T-helper 17 cell (primary cell): ENCODE measurements at places on chromosomes 3 and 15. TPM values are rescaled to one million over a fixed set of nuclear protein-coding genes. Genes with fewer than 3 reads are reported as not detected.

DNA sequence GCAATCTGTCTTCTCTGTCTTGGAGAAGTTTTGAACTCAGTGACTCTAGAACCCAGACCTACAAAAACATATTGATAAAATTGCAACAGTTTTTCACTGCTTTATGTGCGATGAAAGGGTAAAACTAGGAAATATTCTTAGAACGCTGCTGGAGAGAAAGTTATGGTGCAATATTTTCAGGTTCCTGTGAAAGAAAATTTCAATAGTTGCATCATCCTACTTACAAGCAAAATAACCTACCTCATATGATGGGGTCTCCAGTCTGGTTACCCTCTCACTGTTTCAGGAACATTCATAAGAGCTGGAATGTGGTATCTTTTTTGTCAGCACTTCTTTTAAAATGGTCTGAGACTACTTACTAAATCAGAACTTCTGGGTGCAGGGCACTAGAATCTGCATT, 27.1 kb downstream of the GATM start:
- DNase-seq = no peak

DNA sequence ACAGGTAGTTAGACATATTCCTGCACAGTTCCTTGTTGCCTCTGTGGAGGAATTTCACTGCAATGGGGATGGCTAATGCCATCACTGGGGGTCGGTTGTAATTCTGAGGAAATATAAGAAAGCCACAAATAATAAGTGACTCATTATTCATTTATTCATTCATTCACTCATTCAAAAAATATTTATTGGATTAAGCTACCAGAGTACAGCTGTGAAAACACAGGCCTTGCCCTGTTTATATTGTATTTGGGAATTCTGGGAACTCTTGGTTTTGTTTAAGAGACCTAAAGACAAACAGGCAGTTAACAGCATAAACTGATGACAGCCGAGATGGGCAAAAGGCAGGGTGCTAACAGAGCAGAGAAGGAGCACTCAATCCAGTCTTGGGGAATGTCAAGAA, 23.6 kb downstream of the PTX3 start:
- no peak for DNase-seq

TRNT1 gene
- 45.6 TPM for total RNA-seq

DNA sequence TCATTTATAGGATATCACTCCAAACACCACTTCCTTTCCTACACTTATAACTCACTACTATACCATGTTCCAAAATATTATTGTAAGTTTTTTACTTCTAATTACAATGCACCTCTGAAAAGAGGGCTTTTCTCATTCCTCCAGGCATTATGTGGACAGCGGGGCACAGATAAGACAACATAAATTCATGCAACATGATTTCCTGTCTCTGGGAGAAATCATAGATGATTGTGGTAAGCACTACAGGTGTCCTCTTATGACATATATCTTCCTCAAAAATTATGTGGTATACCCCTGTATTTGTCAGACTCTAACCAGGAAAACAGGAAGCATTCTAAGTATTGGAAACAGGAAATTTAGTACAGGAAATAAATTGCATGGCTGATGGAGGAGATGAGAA, 45.7 kb upstream of the INO80 start:
- DNase-seq = no peak

CLEC3B gene
- total RNA-seq = 0.99 TPM

- no peak for DNase-seq
Measured at GRCh38 chr15:93200081-93200836, 111.2 kb upstream of the RGMA start.

DNA sequence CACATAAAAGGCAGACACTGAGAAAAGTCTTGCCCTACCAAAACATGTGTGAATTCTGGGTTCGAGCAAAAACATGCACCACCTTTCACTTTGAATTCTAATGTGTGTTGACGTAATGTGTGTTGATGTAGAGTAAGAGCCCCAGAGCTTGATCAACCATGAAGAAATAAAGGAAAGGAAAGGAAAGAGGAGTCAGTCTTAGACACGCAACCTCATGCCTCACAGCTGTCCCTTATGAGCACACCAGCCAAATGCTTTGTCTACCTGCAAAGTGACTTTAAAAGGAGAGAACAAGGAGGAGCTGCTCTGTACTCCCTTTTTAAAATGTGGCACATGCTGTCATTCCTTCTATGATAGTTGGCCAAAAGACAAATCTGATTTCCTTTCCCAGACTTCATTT, 80.8 kb downstream of the RFTN1 start:
- DNase-seq = no peak

DNA sequence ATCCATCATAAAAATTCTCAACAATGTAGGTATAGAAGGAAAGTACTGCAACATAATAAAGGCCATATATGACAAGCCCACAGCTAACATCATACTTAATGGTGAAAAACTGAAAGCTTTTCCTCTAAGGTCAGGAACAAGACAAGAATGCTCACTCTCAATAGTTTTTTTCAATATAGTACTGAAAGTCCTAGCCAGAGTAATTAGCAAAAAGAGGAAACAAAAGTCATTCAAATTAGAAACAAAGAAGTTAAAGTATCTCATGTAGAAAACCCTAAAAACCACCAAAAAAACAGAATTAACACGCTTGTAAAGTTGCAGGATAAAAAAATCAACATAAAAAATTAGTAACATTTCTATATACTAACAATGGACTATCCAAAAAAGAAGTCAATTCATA, 61.8 kb downstream of the MYH15 start:
- no peak for DNase-seq

GRCh38 chr15:75178938-75179745, 22.5 kb upstream of the C15orf39 start:
- no peak for DNase-seq

RASGRF1 gene
- 0.55 TPM for total RNA-seq

- no peak for DNase-seq
Measured at GRCh38 chr15:39493424-39494067, 87.3 kb upstream of the THBS1 start.
